A549 (cell line): ENCODE measurements at places on chromosomes 11 and 22. TPM values are rescaled to one million over a fixed set of nuclear protein-coding genes. Genes with fewer than 3 reads are reported as not detected.

DNA sequence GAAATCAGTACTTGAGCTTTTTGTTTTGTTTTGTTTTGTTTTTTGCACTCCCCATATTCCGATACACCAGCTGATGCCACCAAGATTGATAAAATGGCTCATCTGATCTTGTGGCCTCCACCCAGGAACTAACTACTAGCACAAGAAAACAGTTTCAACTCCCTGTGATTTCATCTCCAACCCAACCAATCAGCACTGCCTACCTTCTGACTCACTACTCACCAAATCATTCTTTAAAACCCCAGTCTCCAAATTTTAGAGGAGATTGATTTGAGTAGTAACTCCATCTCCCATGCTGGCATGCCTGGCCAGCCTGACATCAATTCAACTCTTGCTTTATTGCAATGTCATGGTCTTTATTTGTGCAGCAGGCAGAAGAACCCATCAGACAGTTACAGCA, 16.1 kb upstream of the CRTAM start:
- DNase-seq, result no peak

DNA sequence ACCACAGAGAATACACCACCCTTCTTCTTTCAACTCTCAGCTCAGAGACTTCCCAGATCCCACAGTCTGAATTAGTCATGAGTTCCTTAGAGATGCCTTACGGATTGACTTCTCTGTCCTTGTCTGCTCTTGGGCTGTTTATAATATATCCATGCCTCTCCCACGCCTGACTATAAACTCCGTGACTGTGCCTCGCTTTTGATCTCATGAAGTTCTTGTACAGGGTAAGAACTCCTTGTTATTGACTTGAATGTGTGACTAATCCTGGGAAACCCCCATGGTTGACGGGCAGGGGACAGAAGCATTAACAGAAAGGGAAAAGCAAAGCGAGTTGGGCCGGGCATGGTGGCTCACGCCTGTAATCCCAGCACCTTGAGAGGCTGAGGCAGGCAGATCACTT, 62.4 kb upstream of the POU2AF1 start:
- peak; percentile 42 for DNase-seq

GRCh38 chr11:129302386-129303101, 73.1 kb upstream of the BARX2 start:
- DNase-seq, result no peak

- no peak for DNase-seq
Observed at GRCh38 chr22:22925805-22926369, 38.3 kb downstream of the IGLL5 start.

- DNase-seq, result no peak
Observed at GRCh38 chr11:116344601-116345000, 428.2 kb downstream of the BUD13 start.

GRCh38 chr11:16081382-16082094, 274.8 kb downstream of the SOX6 start:
- no peak for DNase-seq

- DNase-seq, result no peak
Observed at GRCh38 chr11:40974186-40974795, 485.2 kb downstream of the LRRC4C start.

GRCh38 chr11:15970506-15971214, 385.7 kb downstream of the SOX6 start:
- DNase-seq, result no peak

GRCh38 chr11:59102259-59102765, 4.7 kb upstream of the FAM111B start:
- DNase-seq, result peak; percentile 57

GRCh38 chr11:69125861-69126260, 29.9 kb upstream of the SMIM38 start:
- DNase-seq, result no peak

DNA sequence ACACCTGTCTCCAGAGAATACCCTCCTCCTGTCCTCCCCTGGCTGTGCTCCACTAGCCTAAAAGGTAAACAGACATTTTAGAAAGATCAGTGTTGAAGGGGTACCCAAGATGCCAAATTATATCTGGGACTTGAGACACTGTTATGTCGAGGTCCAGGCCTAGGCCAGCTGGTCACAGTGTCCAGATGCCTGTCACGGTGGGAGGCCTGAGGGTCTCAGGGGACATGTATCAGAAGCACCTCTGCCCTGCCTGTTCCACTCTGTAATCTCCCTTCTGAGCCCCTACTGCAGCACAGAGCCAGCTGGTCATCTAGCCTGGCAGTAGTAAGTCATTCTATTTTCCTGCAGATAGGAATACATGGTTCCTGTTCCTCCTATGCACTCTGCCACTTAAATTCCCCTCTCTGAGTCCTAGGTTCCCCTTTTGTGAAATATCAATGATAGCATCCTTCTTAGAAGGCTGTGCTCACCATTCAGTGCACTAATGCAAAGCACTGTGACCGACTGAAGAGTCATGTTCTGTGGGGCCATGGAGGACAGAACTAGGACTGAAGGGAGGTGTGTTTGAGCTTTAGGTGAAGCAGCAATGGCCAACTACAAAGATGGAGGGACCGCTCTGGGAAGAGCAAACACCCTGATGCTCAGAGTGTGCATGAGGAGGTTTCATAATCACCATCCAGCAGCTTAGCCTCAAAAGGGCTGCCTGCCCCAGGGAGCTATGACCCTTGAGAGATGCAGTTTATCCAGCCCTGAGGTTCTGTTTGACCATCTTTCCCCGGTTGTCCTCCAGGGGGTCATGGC, 44.8 kb upstream of the TUB start:
- DNase-seq, result no peak

DNA sequence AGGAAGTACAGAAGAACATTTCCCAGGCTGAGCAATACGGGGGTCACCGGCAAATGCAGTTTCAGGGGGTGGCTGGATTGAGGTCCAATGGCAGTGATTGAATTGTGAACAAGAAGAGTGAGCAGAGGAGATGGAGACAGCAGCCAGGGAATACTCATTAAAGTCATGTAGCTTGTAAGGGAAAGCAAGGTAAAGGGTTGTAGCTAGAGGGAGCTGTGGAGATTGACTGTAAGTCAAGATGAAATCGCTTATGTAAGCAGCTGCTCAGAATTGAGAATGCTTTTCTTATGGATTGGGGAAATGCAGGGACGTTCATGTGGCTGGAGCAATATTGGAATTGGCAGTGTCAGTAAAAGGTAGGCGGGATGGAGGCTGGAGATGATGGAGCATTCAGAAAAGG, 111.4 kb upstream of the TBCEL start:
- DNase-seq, result peak; percentile 51

DNA sequence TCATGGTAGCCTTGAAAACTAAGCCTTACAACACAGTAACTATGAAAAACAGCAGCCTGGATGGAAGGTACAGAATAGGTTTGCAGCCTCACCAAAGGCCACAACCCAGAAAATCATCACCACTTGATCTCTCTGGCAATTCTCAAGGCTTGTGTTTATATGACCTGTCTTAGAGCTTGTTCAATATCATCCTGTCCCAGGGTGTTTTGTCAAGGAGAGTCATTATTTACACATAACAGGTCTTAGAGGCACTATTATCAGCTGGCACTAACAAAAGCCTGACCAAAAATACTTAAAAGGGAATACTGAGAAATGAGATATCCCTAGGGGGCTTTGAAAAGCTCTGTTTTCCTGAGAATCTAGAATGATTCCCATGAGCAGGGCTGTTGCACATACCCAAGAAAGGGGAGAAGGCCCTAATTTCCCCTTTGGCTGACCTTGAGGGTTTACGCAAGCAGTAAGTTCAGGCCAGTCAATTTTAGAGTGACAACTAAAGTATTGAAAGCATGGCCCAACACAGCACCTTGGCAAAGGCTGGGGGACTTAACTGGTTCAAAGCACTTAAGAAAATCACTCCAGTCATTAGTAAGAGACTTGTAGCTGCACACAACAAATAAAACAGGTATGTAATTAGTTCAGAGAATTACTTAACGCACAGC, 7.9 kb downstream of the SC5D start:
- no peak for DNase-seq

DNA sequence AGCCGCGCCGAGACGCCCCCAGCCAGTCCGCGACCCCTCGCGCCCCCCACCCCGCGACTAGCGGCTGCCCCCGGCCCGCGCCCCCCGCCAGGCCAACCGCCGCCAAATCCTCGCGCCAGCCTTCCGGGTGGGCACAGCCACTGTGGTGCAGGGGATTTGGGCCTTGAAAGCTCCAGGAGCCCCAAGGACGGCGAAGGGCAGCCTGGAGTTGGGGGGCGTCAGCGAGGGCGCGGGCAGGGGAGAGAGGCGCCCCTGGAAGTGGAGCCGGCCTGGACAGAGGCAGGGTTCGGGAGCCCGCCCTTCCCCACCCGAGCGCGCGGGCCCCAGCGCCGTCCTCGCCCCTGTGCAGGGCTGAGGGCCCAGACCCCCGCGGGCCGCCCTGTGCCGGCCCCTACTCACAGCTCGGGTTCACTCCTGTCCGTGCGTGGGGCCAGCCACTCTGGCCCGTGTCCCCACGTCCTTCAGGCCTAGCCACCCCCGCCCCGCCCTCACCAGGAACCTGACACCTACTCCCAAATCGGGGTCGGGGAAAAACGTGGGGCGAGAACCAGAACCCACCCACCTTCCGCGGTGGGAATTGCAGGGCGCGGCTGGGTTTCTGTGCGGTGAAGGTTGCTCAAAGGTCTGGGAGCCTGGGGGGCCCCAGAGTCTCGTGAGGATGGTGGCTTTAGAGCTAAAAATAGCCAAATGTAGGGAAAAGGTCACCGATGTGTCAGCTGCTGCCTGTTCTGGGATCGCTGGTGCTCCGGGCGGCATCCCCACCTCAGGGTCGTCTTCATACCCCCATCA, at the start of gene CPT1B:
TSS of gene CPT1B (minus strand) at position 441 of the 789 bp plus-strand sequence. CDS start 512 bp downstream, outside the sequence.
- no peak for DNase-seq

DNA sequence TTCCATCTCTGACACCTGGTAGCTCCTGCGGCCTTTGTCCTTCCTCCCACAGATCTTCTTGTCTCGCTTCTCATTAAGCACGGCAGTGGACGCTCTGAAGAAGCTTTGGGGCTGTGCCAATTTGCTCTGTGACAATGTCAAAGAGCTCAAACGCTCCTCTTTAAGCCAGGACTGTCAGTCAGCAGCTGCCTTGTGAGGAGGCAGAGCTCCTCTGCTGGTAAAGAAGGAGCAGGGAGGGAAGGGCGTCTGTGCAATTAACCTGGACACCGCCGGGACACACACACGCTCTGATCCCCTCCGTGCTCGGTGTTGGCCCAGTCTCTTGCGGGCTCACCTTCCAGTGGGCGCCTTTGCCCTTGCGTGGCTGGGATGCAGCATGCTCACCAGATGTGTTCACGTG, 373.9 kb downstream of the BRD1 start:
- DNase-seq, result no peak

- peak; percentile 84 for DNase-seq
Observed at GRCh38 chr22:37904572-37905533, 1.2 kb upstream of the MICALL1 start.

DNA sequence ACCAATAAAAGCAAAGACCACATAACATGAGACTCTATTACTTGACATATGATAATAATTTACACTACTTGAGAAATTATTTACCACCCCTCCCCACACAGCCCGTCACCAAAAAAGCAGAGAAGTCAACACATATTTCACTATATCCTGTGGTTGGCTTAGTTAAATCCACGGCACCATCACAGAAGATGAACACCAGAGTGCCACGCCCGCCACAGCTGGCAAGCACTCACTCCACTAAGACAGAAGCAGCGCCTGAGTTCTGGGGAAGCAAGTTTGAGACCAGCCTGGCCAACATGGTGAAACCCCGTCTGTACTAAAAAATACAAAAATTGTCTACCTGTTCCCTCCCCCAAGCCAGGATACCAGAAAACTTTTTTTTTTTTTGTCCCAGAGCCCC, 53.1 kb downstream of the PACSIN2 start:
- no peak for DNase-seq

DNA sequence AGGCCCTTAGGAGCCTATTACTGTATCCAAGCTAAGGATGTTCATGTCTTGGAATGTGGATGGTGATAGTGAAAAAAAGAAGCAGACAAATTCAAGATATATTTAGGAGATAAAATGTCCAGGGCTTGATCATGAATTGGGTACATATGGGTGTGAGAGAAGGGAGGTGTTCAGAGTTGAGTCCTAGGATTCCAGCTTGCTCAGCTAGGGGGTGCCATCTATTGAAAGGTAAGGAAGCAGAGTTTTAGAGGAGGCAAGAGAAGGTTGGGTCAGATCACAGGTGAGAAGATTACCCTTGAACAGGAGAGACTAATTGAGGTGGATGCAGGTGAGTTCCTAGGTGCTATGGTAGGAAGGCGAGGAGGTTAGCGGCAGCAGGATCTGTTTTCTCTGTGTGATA, 60.5 kb downstream of the GRAMD1B start:
- DNase-seq, result no peak

- no peak for DNase-seq
Observed at GRCh38 chr22:17862646-17863181, 88.4 kb upstream of the BID start.

- DNase-seq, result no peak
Observed at GRCh38 chr11:121930004-121930965, 185.7 kb downstream of the BLID start.

- DNase-seq, result no peak
Observed at GRCh38 chr11:93542811-93543229, 371 bp downstream of the SMCO4 start.

DNA sequence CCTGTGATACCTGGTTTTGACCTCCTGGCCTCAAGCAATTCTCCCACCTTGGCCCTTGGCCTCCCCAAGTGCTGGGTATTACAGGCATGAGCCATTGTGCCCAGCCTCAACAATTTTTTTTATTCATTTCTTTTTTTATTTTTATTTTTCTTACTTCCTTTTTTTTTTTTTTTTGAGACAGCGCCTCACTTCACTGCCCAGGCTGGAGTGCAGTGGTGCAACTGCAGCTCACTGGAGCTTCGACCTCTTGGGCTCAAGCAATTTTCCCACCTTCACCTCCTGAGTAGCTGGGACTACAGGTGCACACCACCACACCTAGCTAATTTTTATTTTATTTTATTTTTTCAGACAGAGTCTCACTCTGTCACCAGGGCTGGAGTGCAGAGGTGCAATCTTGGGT, 25.5 kb upstream of the CECR2 start:
- no peak for DNase-seq

DNA sequence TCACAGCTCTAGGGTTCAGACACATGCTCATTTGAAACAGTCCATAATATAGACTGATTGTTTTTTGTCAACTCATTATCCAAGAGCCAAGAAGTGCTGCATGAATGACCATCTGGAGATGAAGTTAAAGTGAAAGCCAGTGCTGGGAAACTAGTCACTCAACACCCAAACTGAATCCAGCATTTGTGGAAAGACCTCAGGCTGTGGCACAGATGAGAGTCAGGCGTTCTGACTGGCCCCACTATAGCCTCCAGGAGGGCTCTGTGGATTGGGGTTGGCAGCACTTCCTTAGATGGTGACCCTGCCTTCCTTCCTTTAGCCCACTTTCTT, 2.1 kb downstream of the FEZ1 start:
- no peak for DNase-seq

The DNAJB13 gene
- polyA plus RNA-seq, result 0.47 to 0.95 TPM (median 0.75 TPM) in 3 replicates

The C11orf87 gene
- polyA plus RNA-seq, result 0.01 TPM in 2 of 3 replicates, not detected in the other

The LMO2 gene
- polyA plus RNA-seq, result 0.15 to 0.21 TPM (median 0.16 TPM) in 3 replicates

The MMP13 gene
- not detected in 3 replicates for polyA plus RNA-seq

The CDCA5 gene
- polyA plus RNA-seq, result 43.1 to 46.0 TPM (median 44.1 TPM) in 3 replicates

The NECTIN1 gene
- 5.4 to 5.5 TPM (median 5.4 TPM) in 3 replicates for polyA plus RNA-seq

The STK33 gene
- polyA plus RNA-seq, result 4.8 to 5.7 TPM (median 5.2 TPM) in 3 replicates

The PARVG gene
- 0.04 TPM in 1 of 3 replicates, not detected in the others for polyA plus RNA-seq
